NCI-H2081 treated with DMSO at 0.1 percent for 48 hours (cell line): ENCODE measurements at places on chromosomes 4 and X.

DNA sequence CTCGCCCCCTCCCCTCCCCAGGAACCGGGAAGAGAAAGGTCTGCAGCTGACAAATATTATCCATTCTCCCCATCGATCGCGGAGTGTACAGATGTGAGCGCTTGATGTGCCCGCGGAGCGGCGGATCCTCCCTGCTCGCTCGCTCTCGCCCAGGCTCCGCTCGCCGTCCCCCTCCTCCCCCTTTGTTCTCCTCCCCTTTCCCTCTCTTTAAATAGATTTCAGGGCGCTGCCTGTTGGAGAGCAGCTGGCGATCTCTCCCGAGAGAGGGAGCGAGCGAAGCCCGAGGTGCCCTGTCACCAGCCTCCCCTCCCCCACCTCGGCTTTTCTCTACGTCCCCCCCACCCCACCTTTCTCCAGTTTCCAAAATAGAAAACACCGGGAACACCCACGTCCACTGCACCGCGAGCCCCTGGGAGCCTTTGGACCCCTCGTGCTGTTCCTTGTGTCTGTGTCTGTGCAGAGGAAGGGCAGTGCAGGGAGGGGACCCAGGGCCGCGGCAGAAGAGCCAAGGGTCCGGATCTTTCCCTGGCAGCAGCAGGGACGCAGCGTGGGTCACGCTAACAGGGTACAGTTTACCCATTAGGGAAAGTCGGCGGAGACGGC is 56.6 kb upstream of the BCOR start:
- peak; percentile 69 for DNase-seq

- no peak for DNase-seq
Measured at GRCh38 chr4:58453956-58454355, 1343.8 kb upstream of the IGFBP7 start.

DNA sequence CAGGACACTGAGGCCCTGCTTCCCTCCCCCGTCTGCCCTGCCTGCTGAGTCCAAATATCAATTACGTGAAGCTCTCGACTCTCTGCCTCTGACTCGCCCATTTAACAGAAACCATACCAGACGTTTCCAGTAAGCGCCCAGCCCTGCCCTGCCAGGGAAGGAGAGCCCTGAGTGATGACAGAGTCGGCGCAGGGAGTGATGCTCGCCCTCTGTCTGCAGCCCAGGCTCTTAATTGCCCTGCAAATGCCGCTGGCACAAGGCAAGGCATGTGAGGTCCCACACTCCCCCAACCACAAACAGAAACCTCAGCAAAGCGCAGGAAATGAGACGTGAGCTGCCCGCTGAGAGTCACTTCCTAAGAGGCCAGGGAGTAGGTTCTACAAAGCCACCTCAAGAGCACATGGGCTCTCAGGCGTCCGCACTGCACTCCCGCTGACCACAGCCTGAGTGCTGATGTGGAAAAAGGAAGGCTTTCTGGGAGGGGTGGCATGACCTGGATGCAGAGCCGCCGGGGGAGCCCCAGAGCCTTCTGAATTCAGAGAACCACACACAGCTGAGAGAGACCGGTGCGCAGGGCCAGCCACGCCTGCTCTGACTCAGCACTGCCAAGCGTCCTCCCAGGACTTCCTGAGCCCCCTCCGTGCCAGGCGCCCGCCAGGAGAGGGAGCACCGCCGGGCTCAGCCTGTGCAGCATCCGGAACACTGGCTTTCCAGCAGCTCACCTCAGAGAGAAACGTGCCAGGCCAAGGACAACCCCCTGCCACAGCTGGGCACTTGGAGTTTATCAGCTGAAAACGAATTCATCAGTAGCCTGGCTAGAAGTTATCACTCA is 5.3 kb downstream of the ZFYVE28 start:
- DNase-seq = peak; percentile 80

GRCh38 chrX:112058255-112058654 is 24.3 kb downstream of the TRPC5 start:
- no peak for DNase-seq

- peak; percentile 44 for DNase-seq
Measured at GRCh38 chr4:8176547-8177399, 18.2 kb upstream of the ABLIM2 start.

GRCh38 chr4:140018931-140019618 is 134.9 kb downstream of the MAML3 start:
- DNase-seq = no peak

- DNase-seq = no peak
Measured at GRCh38 chrX:47723689-47724088, 64.7 kb upstream of the UXT start.

DNA sequence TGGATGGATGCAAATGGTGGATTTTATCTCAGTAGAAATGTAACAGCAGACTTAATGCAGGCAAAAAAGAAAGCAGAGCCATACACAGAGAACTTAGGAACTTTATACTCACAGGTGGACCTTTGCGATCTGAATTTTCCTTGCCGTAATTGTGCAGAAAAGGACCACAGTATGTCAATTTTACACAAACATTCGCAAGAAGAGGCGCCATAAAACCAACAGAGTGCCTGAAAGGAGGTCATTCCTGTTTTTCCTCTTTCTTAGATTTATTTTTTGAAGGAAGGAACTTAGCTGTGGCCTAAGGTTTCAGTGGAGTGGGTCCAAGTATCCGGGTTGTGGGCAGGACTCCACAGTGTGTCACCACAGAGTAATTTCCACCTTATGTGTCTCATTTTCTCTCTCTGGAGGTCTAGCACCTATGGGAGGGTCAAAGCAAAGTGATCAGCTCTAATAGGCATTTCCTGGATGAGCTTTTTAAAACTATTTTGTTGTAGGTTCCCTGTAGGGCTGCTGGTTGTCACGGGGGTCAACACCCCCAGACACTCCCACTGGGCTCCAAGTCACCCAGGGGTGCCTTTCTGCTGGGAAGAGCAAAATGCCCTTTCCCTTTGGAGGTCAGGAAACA is 24.7 kb upstream of the PBDC1 start:
- no peak for DNase-seq

- no peak for DNase-seq
Measured at GRCh38 chr4:18234108-18234507, 212.6 kb upstream of the LCORL start.

DNA sequence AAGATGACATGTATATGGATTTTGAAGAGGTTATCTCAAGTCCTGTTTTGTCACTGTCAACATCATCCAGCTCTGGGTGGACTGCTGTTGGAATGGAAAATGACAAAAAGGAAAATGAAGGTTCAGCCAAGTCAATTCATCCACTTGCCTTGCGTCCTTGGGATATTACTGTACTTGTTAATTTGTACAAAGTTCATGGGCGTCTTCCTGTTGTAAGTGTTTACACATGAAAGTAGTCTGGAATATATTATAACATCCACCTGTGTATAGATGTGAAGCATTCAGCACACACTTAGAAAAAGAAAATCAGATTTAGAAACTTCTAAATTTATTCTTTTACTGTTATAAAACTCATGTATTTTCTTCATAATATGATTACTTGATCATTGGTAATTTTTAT is 67.2 kb downstream of the BLTP1 start:
- DNase-seq = no peak

- no peak for DNase-seq
Measured at GRCh38 chr4:79273915-79274314, 51.9 kb downstream of the NAA11 start.

- DNase-seq = no peak
Measured at GRCh38 chr4:164304101-164304639, 449.8 kb upstream of the SMIM31 start.

GRCh38 chrX:114583646-114584374 is at the start of gene HTR2C:
Gene HTR2C, plus strand, starts transcription at chrX:114584086. Its CDS starts 142,851 bp downstream, at chrX:114726937.
- DNase-seq = no peak

DNA sequence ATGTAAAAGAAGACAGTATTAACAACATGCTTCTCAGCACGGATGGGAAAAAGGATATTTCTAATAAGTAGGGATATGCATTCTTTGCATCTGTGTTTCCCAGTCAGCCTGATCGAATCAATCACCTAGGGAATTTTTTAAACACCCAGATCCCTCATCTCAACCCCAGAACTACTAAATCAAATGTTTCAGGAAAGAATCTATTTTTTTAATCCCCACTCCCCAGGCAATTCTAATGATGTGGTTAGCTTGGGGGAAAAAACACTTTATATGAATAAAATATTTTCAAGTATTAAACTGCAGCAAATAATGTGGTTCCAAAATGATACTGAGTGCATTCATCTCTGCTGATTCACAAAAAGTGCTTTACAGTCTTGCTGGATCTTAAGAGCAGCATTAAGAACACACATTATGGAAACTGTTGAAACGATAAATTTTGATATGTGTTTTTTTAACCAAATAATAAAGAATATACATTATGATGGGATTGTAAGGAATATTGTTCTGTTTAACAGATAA is 68.7 kb upstream of the GUCY1A1 start:
- DNase-seq = no peak

GRCh38 chrX:83160096-83160495 is 348.0 kb upstream of the POU3F4 start:
- no peak for DNase-seq

DNA sequence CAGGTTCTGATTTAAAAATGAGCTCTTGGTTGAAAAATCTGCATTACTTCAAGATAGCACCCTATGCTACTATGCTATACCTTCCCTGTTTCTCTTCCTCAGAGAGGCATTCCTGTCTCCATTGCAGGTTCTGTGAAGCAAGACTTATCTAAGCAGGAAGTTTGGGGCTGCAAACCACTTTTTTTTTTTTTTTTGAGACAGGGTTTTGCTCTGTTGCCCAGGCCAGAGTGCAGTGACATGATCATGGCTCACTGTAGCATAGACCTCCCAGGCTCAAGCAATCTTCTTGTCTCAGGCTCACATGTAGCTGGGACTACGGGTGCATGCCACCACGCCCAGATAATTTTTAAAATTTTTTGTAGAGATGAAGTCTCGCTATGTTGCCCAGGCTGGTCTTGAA is 4.0 kb upstream of the CCNG2 start:
- no peak for DNase-seq

- DNase-seq = no peak
Measured at GRCh38 chr4:98661371-98662054, 3.1 kb upstream of the TSPAN5 start.

- no peak for DNase-seq
Measured at GRCh38 chr4:159266981-159267868, 164.3 kb downstream of the RAPGEF2 start.

- no peak for DNase-seq
Measured at GRCh38 chrX:97211070-97211469, 327.4 kb downstream of the RPA4 start.

DNA sequence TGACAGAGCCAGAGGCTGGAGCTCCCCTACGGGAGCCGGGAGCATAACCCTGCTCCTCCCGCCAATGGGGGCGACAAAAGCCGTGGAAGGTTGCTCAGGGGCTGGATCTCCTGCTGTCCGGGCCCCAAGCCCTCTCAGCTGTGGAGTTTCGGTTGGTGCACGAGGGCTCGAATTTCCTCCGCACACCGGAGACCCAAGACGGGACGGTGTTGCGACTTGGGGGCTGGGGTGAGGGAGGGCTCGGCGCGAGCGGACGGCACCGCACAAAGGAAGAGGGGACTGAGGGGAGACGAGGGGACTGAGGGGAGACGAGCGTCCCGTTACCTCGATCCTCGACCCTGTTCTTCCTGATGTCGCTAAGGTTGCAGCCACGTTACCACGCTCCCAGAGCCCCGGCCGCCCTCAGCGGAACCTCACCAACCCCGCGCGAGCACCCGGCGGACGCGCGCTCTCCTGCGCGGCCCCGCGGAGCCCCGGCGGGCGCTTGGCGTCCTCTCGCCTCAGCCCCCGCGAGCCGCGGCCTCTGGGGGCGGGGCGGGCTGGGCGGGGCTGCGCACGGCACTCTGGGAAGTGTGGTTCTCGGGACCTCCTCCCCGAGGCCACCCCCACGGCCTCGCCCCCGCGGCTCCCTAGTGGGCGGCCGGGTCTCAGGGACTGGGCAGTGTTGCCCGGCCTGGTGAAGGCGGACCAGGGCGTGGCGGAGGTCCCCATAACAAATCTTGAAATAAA is at the start of gene KLHL8:
Gene KLHL8, minus strand, starts transcription at position 525 of the 729 bp plus-strand sequence. CDS start 25,079 bp downstream, outside the sequence.
- DNase-seq = peak; percentile 46

DNA sequence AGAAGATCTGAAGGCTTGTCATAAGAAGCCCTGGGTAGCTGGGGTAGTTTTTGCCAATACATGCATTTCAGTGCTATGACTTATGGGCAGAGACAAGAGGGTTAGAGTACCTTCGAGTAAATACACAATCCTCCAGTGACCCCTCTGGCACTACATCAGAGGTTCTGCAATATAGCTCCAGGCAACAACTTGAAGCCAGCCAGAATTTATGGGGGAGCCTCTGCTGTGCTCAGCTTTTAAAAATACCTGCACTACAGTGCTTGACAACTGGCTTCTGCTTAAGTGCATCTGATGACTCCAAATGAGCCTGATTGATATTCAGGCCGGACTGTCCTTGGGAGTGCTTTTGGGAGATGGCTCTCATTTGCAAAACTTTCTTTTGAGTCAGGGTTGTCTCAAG is 44.9 kb upstream of the SMAD1 start:
- DNase-seq = no peak

GRCh38 chr4:93810340-93810992 is 18.1 kb upstream of the ATOH1 start:
- DNase-seq = no peak

DNA sequence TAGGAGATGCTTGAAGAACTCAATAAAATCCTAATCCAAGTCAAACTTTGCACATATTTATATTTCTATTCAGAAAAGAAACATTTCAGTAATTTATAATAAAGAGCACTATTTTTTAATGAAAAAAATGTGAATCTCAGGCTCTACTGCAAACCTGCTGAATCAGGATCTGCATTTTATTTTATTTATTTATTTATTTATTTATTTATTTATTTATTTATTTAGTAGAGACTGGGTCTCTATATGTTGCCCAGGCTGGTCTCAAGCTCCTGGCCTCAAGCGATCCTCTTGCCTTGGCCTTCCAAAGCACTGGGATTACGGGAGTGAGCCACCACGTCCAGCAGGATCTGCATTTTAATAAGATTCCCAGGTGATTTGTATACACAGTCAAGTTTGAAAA is 16.0 kb downstream of the SUPT20HL1 start:
- no peak for DNase-seq

GRCh38 chrX:34654696-34655490 is 2.2 kb downstream of the TMEM47 start:
- no peak for DNase-seq

DNA sequence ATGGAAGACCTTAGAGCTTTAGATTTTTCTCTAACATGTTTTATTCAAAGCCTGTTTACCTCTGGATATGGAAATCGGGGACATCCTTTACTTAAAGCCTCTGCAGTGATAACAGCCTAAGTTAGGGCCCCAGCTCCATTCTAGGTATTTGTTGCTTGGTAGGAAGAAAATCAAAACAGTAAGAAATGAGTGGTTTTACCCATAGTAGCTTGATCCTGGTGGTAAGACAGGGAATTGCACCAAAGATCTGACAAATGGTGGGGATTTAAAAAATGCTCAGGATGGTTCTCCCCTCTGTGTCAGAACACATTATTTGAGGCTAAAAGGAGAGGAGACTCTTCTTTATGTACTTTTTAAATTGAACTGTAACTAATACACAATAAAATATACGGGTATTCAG is 52.4 kb downstream of the AFF2 start:
- DNase-seq = no peak

- DNase-seq = no peak
Measured at GRCh38 chr4:154838155-154838554, 57.1 kb downstream of the RBM46 start.

- DNase-seq = no peak
Measured at GRCh38 chrX:149490100-149490499, 15.0 kb downstream of the IDS start.
